ENCODE measurements at places on chromosomes 6 and 20.

DNA sequence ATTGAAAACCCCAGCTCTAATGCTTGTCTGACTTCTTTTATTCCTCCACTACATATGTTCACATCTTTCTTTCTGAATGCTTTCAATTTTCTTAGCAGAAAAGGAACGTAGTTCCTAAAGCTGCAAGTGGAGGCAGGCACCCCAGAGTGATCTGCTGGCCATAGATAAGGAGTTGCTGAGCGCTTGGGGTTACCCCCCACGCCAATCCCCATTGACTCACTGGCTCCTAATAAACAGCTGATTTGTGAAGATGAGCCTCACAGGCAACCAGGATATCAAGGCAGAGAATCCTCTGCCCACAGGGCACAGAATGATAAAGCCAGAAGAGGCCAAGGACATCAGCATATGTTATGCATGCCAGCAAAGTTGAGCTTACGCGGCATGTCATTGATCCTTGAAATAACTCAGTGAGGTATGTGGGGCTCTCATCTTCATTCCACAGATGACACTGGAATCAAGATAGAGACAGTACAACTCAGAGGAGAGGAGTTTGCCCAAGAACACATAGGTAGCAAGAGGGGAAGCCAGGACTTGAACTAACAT lies 129.1 kb upstream of the PTPRT start:
- DNase-seq: no peak

GRCh38 chr20:23200413-23200812 lies 114.3 kb upstream of the CD93 start:
- DNase-seq: no peak

DNA sequence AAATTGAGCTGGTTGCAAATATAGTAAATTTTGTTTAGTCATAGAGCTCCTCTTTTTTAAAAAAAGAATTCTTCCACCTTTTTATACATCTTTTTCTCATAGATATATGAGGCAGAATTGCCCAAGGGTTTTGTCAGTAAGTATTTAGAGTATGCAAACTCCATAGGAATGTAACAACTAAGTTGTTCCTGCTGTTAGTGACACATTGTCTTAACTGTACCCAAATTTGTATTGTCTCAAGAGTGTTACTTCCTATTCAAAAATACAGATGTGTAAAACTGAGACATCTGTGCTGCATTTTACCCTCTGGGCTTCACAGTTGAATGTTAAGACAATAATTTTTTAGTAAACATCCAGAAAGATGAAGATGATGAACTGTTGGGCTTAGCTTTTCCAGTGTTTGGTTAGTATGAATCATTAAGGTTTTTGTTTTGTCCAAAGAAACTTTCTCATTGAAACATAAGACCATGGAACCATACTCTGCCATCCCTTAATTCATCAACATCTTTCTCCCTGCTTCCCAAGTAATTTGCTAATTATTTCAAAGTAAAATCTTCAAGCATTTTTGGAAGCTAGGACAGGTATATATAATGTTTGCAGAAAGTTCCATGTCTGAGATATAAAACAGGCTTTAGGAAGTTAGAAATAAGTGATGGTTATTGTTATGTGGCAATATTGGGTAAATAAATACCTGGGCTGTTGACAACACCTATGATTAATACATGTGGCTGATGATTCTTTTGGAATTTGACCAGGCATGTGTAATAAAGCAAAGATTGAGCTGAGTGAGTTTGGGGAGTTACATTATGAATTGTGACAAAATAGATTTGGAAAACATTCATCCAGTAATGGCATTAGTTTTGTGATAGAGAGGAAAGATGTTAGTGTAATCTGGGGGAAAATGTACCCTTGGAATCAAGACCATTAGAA lies 11.2 kb downstream of the OGFRL1 start:
- no peak for DNase-seq

- no peak for DNase-seq
Observed at GRCh38 chr20:48166082-48166835, 381.0 kb upstream of the SULF2 start.

- no peak for DNase-seq
Observed at GRCh38 chr6:10759312-10759839, 11.8 kb downstream of the TMEM14B start.

GRCh38 chr6:24214984-24215383 lies 89.0 kb downstream of the NRSN1 start:
- DNase-seq: no peak
